ENCODE measurements at places on chromosomes 4 and X. TPM values are rescaled to one million over a fixed set of nuclear protein-coding genes. Genes with fewer than 3 reads are reported as not detected.

GRCh38 chr4:149322203-149322602 lies 493.4 kb downstream of the IQCM start:
- no peak for ATAC-seq

GRCh38 chrX:97931586-97931985 lies 1047.9 kb downstream of the RPA4 start:
- no peak for ATAC-seq

DNA sequence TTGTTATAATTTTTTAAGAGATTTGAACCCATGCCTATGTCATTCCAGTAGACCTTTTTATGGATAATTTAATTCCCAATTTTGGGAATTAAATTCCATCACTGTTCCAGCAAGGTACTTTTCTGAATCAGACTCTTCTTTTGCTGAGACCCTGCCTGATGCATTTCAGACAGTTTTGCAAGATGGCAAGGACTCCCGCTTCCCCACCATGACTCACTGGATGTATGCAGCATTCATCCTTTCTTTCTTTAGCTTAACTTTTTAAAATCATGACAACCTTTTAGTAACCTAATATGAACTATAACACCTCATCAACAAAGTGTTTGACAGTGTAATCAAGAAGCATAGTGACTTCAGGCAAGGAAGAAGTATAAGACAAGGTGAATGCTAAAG lies 178.1 kb upstream of the LEF1 start:
- ATAC-seq, result no peak

DNA sequence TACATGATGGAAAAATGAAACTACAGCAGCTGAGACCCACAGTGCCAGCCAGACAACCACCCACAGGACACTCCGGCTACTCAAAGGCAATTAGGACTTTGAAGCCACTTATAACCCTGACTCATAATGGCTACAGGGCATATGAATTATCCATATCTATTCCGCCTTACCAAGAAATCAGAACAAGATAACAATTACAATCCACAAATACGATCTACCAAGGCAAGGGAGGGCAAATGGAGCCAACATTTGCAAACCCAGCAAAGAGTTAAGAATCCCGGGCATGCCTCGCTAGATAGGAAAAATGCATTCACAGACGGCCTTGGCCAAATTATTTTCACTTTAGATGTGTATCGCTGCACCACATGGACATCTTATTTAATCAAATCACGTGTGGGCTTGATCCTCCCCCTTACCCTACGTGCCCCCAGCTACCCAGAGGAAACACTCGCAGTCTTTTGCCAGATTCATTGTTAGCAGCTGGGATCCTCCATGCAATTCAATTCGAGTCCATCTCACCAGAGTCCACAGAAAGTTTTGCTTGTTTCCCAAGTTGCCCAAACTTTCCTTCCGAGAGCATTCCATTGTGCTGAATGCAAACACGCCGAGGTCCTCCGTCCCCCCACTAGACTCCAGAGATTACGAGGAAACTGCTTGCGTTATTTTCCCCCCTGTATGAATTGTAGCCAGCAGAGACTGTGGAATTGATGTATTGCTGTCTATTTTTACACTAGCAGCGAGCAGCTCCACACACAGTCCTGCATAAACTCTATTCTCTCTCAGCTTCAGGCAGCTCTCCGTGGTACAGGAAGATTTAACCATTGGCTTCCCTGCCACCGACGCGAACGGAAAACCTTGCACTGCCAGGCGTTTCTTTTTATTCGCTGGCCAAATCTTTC lies 1.2 kb downstream of the PPARGC1A start:
- no peak for ATAC-seq

DNA sequence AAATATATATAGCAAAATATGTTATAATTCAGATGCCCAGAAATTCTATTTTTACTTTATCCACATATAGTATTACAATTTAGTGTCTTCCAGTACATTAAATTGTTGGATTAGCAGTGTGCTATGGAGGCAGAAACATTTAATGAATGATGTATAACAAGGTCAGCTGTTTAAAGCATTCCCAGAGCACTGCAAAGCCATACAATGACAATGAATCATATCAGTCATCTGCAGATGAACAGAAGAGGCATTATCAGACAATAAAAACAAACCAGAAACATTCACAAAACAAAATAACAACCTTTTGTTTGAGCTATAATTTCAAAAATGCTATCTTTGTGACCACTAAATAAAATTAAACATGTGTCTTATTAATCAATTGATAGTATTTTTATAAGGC lies 524.2 kb downstream of the FAT4 start:
- ATAC-seq, result no peak

DNA sequence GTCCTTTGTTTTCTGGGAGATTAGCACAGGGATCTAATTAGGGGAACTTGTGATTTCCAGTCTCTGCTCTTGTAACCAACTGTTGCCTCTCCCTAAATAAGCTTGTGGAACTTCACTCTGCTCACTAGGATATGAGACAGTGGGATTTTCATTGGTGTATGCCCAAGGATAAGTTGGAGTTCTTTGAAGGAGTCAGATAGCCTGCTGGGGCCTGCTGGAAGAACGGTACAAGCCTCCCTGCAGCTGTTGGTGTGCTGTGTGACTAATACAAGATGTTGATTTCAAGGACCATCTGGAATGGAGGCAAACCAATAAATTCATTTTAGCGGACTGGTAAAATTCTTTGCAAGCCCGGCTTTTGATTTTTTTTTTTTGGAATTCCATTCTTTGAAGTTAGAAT lies 167.0 kb downstream of the AASDH start:
- ATAC-seq, result no peak

DNA sequence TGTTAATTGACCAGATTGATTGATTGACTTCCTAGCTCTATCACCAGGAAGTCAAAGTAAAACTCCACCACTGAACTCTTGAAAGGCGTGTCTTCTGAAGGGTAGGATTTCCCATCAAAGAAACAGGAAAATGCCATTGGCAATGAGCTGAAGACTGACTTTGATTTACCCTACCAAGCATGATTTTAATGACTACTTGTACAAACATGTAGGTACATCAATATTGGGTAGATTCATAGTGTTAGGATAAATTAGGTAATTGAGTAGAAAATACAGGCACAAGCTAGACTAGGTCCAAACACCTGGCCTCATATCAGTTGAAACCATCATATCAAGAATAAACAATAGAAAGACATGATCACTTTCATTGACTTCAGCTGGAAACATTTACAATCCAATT lies 53.2 kb upstream of the ATXN3L start:
- no peak for ATAC-seq

DNA sequence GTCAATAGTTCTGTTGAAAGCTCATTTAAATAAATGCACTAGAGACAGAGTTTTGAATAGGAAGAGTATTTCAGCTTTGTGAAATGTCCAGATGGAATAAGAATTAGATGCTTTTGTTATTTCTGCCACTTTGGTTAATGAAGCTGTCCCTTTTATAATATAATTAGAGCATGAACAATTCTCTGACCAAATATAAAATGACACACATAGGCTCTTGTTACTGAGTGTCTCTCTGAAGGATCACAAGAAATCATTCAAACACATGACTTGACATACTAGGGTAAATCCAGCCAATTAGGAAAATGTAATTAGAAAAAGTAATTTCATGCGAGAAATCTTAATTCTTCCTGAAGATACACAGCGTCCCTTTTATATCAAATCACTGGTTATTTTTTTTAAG lies 68.4 kb upstream of the DDIT4L start:
- no peak for ATAC-seq

DNA sequence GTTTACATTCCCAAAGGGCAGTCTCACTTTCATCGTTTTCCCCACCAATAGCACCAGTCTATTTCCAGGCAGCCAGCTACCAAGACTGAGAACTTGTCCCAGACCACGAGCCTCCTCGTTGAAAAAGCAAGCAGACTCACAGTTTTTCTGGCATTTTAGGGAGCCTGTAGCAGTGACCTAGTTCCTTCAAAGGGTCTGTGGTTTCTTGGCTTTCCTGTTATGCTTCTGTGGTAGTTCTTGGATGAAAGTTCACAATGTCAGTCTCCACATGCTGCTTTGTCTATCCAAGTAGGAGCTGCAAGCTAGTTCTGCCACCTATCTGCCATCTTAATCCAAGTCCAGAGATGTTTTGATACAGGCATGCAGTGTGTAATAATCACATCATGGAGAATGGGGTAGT lies 151.6 kb upstream of the ZC4H2 start:
- ATAC-seq, result peak; percentile 77

DNA sequence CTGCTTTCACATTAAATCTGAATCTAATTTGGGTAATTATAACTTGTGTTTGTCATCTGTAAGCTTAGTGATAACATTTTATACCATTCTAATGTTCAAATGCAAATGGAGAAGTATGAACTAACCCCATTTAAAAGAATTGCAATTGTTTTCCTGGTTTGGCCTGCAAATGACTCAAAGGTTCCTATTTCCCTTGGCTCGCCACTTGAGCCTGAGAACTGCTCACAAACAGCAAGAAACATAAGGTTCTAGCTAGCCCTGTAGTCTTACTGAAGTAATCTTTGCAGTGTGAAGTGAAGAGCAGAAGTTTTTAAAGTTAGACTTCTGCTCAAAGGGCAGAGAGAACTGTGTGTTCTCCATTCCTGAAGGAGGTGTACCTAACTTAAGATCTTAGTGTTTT lies 27.2 kb downstream of the UPRT start:
- no peak for ATAC-seq

GRCh38 chr4:95541889-95542607 lies 6.7 kb downstream of the UNC5C start:
- no peak for ATAC-seq

DNA sequence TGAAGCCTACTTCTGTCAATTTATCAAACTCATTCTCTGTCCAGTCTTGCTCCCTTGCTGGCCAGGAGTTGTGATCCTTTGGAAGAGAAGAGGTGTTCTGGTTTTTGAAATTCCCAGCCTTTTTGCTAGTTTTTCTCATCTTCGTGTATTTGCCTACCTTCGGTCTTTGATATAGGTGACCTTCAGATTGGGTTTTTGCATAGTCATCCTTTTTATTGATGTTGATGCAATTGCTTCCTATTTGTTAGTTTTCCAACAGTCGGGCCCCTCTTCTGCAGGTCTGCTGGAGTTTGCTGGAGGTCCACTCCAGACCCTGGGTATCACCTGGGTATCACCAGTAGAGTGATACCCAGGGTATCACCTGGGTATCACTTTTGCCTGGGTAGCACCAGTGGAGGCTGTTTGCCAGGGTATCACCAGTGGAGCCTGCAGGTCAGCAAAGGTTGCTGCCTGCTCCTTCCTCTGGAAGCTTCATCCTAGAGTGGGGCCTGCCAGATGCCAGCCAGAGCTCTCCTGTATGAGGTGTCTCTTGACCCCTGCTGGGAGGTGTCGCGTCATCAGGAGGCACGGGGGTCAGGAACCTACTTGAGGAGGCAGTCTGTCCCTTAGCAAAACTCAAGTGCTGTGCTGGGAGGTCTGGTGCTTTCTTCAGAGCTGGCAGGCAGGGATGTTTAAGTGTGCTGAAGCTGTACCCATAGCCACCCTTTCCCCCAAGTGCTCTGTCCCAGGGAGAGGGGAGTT lies 684.2 kb downstream of the PCDH18 start:
- no peak for ATAC-seq

DNA sequence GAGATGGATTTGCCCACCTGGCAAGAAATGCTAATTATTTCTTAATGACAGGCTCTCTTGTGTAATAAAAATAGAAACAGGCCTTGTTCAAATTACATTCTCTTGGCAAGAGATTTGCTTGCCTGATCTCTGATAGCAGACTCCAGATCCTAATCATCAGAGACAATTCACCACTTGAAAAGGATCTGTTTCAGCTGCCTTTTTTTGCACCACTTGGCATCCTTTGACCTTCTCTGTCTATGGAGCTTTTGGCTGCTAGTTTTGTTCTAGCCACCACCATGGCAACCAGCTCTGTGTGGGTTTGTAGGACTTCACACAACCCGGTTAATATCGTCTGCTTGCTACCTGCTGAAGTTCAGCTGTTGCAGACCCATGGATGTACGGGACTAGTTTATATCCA lies 241.1 kb upstream of the TLL1 start:
- ATAC-seq, result no peak

DNA sequence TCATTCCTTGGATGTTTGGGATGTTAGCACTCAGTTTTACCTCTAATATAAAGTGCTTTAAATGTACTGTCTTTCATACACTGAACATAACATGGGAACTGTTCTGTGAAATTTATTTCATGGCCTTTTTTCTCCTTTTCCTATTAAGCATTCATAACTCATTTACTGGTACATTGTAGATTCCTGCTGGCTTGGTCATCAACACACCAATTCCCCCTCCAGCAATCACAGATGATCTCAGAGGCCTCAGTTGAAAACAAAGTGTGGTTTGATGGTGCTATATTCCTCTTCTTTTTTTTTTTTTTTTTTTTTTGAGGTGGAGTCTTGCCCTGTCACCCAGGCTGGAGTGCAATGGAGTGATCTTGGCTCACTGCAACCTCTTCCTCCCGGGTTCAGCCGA lies 61.9 kb upstream of the FAM47B start:
- ATAC-seq, result no peak

GRCh38 chrX:71668248-71668595 lies 876 bp downstream of the LOC101059915 start:
- no peak for ATAC-seq

- no peak for ATAC-seq
Measured at GRCh38 chr4:104967034-104967401, 179.7 kb upstream of the TET2 start.

DNA sequence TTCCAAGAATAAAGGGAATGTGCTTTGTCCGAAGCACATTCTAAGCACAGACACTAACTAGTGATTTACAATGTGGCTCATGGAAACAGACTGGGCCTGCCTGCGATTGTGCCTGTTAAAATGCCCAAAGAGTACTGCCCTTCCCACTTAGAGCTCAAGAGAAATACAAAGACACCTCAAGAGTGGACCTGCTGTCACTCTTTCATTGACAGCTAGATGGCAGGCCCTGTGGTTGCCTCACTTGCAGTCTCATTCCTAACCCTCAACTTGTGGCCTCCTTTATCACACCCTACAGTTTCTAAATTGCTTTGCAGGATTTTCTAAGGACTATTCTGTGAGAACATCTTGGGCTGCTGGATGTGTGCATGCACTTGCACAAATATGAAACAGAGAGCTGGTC lies 331.0 kb upstream of the EMCN start:
- ATAC-seq, result peak; percentile 74

Gene CSAG2
- total RNA-seq, result not detected

Gene BTK
- 0.48 TPM for total RNA-seq

Gene SAGE1
- total RNA-seq, result not detected

Gene PNMA5
- 0.17 TPM for total RNA-seq

Gene PFKFB1
- total RNA-seq, result 0.42 TPM

Gene TXK
- total RNA-seq, result 26.8 TPM
